ENCODE measurements at places on chromosomes 16 and 17. TPM values are rescaled to one million over a fixed set of nuclear protein-coding genes. Genes with fewer than 3 reads are reported as not detected.

KRT33B gene
- not detected for total RNA-seq

MYH13 gene
- 5.9 TPM for total RNA-seq

LIMD2 gene
- 23.4 TPM for total RNA-seq

IL17C gene
- not detected for total RNA-seq

KRTAP2-1 gene
- total RNA-seq: not detected

MT1F gene
- 0.77 TPM for total RNA-seq
